ENCODE measurements at places on chromosomes 7 and 10. TPM values are rescaled to one million over a fixed set of nuclear protein-coding genes. Genes with fewer than 3 reads are reported as not detected.
A peak's percentile ranks its signal among the peaks of the same experiment; 100 is the strongest.

DNA sequence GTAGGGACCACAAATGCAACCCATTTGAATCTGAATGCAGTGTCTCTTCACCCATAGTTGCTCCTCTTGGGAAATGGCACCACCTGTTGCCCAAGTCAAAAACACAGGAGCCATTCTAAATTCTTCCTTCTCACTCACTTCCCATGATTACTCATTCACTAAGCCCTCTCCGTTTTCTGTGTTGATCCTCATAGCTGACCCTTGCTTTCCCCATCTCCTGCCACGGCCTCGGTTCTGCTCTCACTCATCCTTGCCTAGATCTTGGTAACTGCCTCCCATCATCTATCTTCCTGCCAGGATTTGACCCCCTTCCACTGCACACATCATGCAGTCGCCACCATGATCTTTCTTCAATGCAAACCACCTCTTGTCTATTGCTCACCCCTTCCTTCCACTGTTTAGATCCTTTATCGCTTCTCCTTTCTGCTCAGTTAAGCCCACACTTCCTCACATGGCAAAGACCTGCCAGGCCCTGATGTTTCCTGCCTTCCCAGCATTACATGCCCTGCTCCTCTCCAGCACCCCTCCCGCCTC is 19.0 kb upstream of the CPN1 start:
- no peak for DNase-seq

DNA sequence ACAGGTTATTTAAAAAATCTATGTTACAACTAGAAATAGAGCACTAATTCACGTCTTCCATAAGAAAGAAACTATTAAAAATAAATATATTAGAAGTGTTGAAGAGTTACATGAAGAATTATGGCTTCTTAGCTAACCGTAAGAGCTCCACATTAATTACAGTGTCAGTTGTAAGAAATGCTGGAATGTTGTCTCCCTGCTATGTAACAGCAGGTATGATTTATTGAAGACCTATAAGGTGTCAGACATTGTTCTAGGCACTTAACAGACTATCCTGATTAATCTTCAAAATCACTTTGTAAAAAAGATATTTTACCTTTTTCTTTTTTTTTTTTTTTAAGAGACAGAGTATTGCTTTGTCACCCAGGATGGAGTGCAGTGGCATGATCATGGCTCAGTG is 75.8 kb upstream of the NEBL start:
- no peak for DNase-seq

DNA sequence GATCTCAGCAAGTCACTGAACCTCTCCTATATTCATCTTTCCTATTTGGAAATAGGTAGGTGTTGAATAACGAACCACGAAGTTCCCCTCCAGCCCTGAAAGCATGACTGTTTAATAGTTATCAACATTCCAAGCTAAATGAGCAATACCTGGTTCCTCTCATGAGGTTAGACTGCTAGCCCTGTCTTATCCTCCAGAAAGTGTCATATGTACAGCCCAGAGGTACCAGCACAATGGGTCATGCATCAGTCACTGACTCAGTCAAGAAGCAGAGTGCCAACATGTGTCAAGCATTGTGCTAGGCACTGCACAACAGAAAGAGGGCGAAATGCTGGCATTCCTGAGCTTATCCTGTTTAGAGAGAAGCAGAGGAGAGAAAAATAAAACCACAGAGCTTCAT is 70.0 kb downstream of the AMPH start:
- DNase-seq, result no peak

DNA sequence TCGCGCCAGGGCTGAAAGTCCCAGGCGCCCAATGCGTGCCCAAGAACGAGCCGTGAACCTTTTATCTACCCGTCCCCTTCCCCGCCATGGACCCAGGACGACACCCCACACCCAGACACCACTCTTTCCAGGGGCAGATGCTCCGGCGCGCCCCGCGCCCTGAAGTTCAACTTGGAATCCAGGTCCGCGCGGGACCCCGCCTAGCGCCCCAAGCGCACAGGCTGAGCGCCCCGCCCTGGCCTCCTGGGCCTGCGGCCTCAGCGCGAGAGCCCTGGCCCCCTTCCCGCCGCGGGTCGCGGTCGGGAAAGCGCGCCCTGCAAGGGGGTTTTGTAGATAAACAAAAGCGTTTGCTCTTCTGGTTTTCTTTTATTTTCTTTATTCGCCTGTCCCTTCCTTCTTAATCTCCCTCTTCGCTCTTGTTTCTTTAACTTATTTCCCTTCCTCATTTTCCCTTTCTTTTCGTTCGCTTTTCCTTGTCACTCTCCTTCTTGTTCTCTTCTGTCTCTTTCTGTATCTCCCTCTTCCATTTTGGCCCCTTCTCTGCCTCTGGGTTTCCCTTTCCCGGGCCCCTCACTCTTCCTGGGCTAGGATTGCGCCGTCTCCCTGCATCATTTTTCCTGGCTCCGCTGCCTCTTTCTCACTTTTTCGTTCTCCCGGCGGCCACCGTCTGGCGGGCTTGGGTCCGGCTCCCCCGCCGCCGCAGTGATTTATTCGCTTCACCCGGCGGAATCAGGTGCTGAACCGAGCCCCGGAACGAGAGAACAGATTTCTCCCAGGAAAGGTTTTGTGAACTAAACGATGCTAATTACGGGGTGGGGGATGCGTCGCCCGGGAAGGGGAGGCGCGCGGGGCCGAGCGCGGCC is 15.3 kb upstream of the PAX2 start:
- DNase-seq, result no peak

GRCh38 chr10:95458871-95459270 is 102.3 kb downstream of the SORBS1 start:
- DNase-seq, result no peak

- no peak for DNase-seq
Observed at GRCh38 chr10:44925224-44925623, 14.1 kb downstream of the TMEM72 start.

The CPA4 gene
- 0.16 TPM for polyA plus RNA-seq

DNA sequence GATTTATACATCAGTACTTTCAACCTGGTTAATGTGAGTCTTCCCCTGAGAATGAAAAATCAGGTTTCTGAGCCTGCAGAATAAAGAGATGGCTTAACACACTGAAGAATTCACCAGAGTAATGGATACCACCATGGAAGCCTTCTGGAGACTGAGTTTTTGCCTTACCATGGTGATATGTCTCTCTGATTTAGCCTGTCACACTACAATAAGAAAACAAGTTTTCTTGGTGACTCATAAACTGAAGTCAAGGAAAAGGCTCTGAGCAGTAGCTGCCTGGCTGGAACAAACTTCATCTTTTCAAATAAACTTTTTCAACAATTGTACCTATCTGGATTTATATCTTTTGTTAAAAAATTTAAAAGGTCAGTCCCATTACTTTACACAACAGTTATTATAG is 229.0 kb downstream of the PRPF18 start:
- no peak for DNase-seq

- DNase-seq, result no peak
Observed at GRCh38 chr10:129517680-129518057, 50.6 kb downstream of the MGMT start.

GRCh38 chr10:48377751-48378530 is 71.5 kb downstream of the MAPK8 start:
- DNase-seq, result no peak

The PRPS1L1 gene
- 0.06 TPM for polyA plus RNA-seq

GRCh38 chr7:1592299-1592871 is 22.6 kb upstream of the PSMG3 start:
- no peak for DNase-seq

- DNase-seq, result no peak
Observed at GRCh38 chr7:96708872-96709271, 774 bp downstream of the SEM1 start.

DNA sequence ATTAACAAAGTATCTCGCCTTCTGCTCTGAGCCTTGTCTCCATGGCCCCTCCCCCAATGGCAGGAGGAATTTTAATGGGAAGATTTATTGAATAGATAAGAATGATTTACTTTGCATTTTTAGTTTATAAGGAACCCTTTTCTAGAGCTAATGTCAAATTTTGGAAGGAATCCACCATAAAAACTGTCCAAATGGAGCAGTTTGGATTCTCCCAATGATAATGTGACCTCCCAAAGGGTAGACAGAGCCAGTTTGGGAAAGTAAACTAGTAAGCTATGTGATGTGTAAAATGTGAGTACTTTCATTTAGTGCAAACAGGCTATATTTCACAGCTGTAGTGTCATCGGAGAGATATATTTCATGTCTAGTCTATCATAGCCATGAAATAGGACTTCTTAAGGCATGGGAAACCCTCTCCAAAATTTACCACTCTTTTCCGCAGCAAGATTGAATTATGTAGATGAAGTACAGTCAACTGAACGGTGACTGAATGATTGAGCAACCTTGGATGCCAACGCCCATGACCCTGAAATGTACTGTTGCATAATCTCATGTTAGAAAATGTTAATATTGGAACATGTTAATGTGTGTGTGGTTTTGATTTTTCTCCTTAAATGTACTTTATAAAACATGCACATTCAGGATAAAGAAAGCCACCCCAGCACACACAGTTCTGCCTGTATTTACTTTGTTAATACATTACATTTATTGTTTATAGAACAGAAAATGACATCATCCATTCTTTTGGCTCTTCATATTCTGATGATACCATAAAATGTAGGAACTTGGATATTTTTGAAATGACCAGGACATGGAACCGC is 140.6 kb downstream of the NRP1 start:
- no peak for DNase-seq

GRCh38 chr7:130901209-130901783 is 167.3 kb upstream of the KLF14 start:
- no peak for DNase-seq

The ADAM22 gene
- polyA plus RNA-seq, result 12.6 TPM

DNA sequence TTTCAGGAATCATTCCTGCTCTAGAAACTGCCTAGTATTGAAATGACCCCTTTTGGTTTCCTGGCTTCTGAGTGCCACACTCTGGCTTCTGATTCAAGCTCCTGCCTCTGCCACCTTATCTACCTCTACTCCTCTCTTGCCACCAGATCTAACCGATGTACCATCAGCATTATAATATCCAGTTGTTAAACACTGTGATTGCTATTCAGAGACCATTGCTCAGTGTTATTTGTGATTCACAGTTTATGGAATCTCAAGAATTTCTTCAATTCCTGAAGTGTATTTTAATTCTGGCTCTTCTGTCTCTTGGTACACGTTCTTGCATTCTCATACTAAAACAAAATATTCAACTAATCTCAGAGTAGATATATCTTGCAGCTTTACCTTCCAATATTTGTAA is 88.7 kb downstream of the DYNC1I1 start:
- no peak for DNase-seq

The SEPTIN7 gene
- 506 TPM for polyA plus RNA-seq

GRCh38 chr10:133358162-133358924 is 524 bp upstream of the FUOM start:
- DNase-seq, result no peak

- no peak for DNase-seq
Observed at GRCh38 chr10:63832686-63833085, 311.5 kb downstream of the REEP3 start.

- no peak for DNase-seq
Observed at GRCh38 chr10:47364366-47364765, 16.2 kb downstream of the RBP3 start.

DNA sequence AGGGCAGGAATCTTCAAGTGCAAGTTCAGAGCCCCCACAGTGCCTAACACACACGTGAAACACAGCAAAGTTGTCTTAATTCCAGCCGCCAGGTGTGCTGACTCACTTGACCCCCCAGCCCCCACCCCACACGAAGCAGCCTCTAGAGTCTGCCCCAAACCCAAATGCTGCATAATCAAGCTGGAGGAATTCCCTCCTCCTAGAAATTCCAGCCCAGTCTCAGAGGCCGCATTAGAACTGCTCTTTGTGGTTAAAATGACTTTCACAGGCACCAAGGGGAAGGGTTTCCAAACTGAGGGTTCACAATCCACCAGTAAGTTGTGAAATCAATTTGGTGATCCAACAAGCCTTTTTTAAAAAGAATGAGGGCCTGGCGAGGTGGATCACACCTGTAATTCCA is 67.0 kb upstream of the PLXNA4 start:
- no peak for DNase-seq

DNA sequence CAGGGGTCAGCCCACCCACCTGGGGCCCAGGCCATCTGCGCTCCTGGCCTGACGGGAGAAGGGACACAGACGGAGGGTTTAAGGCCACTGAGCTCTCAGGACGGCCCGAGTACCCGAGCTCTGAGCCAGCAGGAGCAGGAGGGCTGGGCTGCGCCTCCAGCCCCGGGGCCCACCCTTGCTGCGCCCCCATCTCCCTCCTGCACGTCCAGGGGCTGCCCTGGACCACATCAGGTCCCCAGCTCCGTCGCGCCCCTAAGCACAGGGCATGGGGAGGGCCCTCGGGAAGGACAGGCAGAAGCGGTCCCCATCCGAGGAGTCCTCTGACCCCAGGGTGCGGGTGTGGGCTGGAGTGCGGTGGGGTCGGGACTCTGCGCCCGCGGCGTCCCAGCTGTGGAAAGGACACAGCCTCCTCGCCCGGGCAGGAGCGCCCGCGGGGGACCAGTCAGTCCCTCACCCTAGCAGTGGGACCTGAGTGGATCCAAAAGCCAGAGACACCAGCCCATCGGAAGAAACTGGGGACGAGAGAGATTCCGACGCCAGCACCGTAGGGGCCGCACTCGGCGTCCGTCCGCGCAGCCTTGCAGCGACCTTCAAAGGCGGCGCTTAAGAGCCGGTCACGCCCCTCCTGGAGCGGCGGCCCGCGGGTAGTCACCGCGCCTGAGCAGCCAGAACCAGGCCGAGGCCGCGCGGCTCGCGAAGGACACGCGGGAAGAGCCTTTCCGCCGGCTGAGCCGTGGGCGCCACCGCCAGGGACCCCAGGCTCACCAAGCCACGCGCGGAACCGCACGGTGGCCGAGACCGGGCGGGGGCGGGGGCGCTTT is 15.9 kb downstream of the CAMK2B start:
- peak; percentile 53 for DNase-seq

DNA sequence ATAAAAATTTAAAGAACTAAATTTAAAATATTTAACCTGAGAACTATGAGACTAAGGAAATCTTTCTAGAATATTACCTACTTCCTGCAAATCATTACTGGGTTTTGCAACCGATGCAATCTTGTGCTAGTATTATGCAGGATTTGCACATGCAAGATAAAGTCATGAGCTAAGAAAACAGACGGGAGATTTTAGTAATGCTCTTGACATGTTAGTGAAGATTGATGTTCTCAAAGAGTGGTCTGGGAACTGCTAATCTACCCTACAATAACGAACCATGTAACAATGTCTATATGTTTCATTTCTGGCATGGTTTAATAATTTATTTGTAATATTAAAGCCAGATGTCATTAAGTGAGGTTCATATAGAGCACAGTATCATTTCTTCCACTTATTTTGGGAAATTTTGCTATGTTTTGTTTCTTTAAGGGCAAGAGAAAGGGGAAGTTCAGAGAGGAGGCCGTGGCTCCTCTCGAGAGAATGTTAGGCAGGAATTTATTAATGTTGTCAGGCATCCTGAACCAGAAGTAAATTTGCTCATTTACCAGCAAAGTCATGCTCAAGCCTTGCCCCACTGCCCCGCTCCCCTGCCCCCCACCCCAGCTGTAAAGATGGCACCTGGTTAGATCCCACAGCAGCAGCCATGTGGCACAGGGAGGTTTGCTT is 22.8 kb downstream of the LRRC17 start:
- no peak for DNase-seq

The NCF1 gene
- 1.5 TPM for polyA plus RNA-seq

- DNase-seq, result no peak
Observed at GRCh38 chr10:122878799-122879338, 512 bp downstream of the FAM24B start.

The CCDC136 gene
- 12.3 TPM for polyA plus RNA-seq

GRCh38 chr10:110360857-110361474 is 56.2 kb upstream of the SMNDC1 start:
- DNase-seq, result no peak
